ENCODE measurements at places on chromosomes 11 and 22.

- DNase-seq: no peak
Observed at GRCh38 chr11:73281201-73281741, 9.1 kb downstream of the P2RY6 start.

DNA sequence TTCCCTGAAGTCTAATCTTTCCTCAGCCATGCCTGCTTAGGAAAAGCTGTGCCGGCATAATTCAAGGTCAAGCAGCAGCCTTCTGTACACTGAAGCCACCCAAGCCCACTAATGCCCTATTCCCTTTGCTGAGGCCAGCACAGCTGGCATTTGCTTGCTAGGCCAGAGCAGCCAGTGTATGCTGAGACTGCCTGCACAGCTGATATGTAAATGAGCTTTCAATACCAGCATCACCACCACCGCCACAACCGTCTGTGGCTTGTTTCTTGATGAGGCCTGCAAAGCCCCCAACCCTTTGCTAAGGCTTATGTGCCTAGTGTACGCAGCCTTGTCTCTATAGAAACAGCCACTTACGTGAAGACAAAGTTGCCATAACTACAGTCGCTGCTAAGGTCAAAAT is 56.3 kb upstream of the TNRC6B start:
- no peak for DNase-seq

GRCh38 chr11:12103411-12104225 is 6.8 kb upstream of the MICAL2 start:
- DNase-seq: no peak

- no peak for DNase-seq
Observed at GRCh38 chr22:41140365-41140957, 48.1 kb downstream of the EP300 start.

DNA sequence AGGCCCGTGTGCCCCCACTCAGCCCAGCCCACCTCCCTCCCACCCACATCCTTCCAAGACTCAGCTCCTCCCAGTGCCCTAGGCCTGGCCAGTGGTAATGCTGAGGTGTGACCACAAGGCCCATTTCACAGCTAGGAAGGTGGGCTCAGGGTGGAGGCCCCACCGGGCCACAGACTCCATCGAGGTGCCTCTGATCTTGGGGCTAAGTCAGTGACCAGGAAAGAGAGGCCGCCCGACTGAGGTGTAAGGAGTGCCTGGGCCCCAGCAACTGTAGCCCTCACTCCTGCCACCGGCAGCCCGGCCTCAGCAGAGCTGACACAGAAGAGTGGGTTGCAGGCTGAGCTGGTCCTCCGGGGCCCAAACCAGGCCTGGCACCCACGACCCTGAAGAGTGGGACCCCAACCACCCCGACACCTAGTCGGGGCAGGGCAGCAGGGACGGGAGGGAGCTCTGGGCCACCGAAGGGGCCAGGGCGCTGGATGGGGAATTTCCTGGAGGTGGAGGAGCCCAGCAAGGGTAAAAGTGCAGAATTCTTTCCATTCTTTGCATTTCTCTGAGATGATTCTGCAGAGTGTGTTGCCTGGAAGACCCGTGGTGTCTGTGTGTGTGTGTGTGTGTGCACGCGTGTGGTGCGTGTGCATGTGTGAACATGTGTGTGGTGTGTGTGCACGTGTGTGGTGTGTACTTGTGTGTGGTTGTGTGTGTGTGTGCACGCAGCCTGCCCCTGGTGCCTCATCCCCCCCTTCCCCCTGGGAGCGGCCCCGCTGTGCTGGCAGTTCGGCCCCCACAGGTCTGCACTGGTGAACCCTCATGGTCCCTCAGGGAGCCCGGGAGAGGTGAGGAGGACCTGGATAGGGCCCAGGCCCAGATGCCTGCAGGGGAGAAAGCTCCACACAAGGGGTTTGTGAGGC is 8.3 kb upstream of the PIM3 start:
- DNase-seq: no peak

DNA sequence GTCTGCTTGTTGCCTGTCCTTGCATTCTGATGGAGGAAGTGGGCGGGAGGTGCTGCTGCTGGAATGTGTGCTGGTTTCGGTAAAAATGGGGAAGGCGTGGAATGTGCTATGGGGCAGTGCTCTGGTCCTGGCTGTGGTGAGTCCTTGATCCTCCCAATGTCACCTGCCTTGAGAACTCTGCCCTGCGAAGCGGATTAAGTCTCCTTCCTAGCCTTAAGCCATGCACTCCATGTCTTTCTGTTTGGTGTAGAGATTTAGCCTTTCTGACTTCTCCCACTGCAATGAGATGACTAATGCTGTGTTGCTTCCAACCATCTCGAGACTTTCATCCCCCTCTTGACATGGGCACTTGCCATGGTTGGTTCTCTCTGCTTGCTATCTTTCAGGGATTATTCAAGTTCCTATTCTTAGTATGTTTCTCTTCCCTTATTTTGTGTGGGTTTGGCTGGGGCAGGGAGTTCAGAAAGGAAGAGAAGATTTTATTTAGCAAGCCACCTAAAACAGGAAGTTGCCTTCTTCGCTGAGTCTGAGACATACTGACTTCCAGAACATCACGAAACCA is 687.9 kb downstream of the NTM start:
- DNase-seq: no peak
